ENCODE measurements at places on chromosomes 13 and 19.

DNA sequence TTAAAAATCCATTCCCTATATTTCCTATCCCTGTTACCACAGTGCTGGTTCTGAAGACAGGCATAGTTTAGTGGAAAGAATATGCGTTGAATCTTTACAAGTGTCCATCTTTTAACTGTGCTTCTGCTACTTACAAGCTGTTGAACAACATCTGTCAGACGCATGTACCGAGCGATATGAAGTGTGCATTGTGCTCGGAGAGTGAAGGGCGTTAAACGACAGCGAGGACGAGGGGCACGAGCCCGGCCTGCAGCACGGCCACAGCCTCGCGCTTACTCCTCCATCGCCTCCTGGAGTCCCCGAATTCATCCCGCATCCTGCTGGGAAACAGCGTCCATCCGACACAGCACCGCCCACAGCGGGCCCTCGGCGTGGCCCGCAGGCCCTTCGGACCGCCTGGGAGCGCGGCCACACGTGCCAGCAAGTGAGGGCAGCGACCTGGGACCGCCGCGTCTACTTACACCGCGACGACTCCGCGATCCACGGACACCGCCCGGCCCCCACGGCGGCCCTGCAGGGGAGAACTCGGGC, 514 bp downstream of the PCID2 start:
- DNase-seq = peak; percentile 22

GRCh38 chr19:1407528-1408299, at the start of gene DAZAP1:
DAZAP1 (plus strand) TSS chr19:1407586; CDS start chr19:1407774, 188 bp downstream.
- peak; percentile 38 for DNase-seq

DNA sequence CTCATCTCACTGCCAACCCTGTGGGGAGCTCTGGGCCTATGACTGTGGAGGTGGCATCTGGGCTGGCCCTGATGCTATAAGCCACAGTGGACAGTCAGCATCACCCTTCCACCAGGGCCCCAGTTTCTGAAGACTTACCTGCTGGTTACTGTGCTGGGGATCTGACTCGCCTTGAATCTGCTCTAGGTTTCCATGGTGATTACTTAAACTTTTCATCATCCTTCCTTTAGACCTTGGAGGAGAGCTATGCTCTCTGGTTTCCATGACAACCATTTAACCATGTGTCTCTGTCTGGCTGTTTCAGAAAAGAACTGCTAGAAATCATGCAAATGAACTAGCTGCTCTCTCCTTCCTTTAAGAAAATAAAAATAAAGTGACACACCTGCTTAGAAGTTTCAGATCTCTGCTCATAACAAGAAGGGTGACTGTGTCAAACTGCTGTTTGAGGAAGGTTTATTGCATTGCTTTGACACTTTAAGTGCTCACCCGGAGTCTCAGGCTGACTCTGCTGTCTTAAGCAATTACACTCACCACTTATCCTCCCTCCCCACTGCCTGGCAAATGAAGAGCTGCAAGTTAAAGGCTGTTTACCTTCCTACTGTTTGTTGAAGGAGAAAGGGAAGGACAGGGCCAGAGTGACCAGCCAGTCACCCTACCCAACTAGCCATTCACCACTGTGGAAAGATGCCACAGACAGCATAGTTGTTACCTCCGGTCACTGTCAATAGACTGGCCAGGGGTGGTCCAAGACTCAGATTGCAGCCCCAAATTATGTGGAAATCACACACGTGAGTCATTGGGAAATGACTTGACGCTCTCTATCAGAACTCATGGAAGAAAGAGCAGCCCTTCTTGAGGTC, 87.6 kb downstream of the HSPH1 start:
- no peak for DNase-seq

- no peak for DNase-seq
Measured at GRCh38 chr13:30757026-30757742, 21.8 kb downstream of the ALOX5AP start.

Data from CD4-positive, alpha-beta T cell treated with Interleukin-12 subunit alpha and Interleukin-12 subunit beta, for 1 hour (primary cell).